ENCODE measurements at places on chromosomes 1 and 21. TPM values are rescaled to one million over a fixed set of nuclear protein-coding genes. Genes with fewer than 3 reads are reported as not detected.

Gene NPHS2
- total RNA-seq, result not detected

Gene PTPRU
- total RNA-seq, result 42.5 TPM

Gene ST6GALNAC3
- 0.99 TPM for total RNA-seq

Gene RSPH1
- total RNA-seq, result 0.17 TPM

Gene OR2T29
- total RNA-seq, result not detected

All from smooth muscle cell of trachea (primary cell).